ENCODE measurements at places on chromosomes 7 and 10.

DNA sequence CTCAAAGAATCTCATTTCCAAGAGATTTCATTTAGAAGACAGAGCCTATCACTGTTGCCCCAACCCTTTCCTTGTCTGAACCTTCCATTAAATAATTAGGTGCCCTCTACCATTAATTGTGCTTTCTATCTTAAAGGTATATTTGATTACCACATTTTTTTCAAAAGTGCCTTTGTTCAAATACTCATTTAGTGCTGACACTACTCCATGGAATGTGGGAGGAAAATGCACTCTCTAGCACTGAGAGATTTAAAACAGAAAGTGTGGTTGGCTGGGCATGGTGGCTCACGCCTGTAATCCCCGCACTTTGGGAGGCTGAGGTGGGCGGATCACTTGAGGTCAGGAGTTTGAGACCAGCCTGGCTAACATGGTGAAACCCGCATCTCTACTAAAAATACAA is 119.8 kb downstream of the CACNA2D1 start:
- DNase-seq, result no peak

DNA sequence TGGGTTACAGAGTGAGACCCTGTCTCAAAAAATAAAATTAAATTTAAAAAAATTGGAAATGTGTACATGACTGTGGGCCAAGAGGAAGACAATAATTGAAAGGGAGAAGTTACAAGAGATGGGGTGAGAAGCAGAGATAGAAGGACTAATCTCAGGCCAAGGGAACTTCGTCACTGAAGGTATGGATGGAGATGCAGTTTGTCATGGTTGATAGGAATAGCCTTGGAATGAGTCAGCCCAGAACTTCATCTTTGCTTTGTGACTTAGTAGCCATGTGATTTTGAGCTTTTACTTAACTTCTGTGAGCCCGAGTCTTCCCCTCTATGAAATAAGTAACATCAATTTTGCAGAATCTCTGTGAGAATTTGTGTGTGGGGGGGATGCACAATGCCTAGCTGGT is 6.5 kb upstream of the PODXL start:
- DNase-seq, result no peak

DNA sequence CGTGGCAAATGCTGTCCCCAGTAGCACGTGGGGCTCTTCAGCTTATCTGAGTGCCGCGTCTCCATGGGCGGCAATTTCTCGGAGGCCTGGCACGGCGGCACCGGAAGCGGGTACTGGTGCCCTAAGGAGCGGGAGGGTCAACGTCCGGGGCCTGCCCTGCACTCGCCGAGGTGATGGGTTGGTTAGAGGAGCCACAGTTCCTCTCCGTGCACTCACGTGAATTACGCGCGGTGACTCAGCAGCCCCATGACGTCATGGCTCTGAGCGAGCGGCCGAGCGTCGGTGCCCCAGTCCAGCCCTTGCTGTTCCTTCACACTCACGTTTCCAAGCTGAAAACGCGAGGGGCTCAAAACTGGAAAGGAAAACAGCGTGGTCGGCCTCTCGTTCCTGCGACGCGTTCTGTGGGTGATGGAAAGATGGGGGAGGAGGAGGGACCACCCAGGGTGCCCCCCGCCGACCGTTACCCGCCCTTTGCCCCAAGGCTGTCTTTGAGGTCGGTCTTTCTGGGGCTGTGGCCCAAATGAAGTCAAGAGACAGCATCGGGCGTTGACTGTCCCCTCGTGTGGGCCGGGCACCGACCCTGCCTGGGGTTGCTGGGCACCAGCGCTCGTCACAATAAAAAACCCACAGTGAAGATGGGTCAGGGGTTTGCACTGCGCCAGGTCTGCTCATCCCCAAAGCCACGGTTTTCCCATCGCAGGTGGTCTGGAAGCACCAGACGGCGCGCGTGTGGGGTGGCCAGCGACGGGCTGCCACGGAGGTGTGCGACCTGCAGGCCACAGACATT is 70.4 kb upstream of the CFAP46 start:
- DNase-seq, result no peak

GRCh38 chr10:98354491-98354890 is 60.5 kb downstream of the PYROXD2 start:
- no peak for DNase-seq

- DNase-seq, result no peak
These were observed 147.3 kb downstream of the NRCAM start for GRCh38 chr7:108308903-108309302.

DNA sequence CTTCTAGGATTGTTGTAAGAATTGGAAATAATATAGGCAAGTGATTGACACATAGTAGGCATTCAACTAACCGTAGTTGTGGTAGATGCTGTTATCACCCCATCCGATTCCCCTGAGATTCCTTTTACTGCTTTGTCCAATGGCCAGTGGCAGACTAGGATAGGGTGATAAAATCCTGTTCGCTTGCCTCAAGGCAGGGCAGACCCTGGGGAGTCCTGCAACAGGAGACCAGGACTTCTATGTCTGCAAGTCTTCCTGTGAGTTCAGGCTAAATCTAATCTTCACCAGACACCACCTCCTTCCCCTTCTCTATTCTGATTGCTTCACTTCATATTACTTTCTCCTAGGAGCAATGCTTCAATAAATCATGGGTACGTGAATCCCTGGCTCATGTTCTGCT is 42.8 kb upstream of the CREB5 start:
- no peak for DNase-seq

DNA sequence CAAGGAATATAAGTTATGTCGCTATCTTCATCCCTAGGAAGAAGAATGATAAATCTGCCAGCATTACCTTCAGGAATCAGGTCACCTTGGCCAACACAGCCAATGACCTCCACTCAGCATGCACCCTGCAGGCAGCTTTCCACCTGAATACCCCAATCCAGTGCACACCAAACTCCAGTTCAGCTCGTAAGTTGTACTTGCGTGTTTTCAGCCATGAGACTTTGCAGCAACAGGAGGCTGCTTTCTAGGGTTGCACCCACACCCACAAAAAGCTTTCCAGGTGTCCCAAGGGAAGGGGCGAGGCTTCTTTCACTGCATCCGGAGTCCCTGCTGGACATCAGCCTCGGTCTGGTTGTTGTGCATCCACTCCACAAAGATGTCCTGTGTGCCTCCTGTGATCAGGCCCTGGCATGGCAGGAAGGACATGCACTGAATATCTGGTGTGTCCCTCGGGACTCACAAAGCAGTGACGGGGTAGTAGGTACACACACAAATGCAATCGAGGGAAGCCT is 282.9 kb downstream of the GRID1 start:
- no peak for DNase-seq

Data from DMS 273 treated with DMSO at 0.1 percent for 48 hours (cell line).